ENCODE measurements at places on chromosomes 4 and X.

GRCh38 chr4:60847614-60848013 lies 352.5 kb upstream of the ADGRL3 start:
- no peak for DNase-seq

DNA sequence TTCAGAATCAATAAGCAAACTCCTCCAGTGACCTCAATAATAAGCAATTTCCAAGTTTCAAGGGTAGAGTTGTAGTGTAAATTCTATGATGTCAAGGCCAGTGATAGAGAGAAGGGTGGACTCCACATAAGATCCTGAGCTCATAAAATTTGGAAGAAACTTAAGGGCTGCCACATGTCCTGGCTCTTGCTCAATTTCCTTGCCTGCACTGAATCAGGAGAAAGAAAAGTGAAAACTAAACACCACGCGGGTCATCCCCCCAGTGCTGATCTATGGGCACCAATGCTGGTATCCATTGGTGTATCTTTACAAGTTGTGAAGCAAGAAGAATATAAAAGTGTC lies 392.0 kb upstream of the INTU start:
- no peak for DNase-seq

DNA sequence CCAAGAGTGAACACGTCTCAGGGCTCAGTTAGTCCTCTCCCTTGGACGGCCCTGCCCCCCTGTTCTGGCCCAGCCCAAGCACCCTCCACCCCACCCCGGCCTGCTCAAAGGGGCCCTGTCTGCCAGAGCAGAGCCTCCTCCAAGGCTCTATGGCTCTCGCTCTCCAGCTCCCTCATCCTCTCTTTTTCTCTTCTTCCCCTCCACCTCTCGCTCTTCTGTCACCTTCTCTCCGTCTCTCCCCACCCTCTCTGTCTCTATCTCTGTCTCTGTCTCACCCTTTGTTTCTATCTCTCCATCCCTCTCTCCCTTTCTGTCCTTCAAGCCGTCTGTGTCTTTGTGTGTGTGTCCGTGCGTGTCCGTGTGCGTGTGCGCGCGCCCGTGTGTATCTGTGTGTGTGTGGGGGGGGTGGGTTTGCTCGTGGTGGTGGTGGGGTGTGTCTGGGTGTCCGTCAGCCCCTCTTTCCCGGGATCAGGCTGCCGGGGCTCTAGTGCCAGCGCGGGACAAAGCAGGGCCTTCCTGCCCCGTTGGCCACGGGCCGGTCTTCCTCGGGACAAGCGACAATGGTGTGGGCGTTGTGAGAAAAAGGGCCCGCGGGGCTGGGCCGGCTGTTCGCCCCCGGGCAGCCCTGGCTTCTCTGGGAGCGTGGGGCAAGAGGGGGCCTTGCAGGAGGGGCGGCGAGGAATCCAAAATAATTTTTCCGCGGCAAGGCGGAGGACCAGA lies 8.7 kb downstream of the FRG2 start:
- DNase-seq = no peak

DNA sequence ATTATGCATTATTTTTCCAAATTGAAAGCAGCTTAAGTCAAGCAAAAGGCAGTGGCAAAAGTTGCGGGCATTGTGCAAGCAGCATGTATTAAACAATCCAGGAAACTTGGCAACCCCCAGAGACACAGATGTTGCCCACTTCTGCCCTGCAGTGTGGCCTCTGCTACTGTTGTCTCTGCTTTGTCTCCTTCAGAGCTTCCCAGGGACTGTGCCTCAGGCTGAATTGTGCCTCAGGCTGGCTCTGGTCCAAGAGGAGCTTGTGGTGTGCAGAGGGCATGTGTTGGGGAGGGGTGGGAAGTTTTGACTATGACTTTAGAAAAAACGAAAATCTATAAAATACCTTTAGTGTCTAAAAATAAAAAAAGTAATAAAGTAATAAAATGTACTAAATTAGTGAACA lies 201.4 kb downstream of the CCSER1 start:
- DNase-seq = no peak

Data from GM12891 (cell line).